ENCODE measurements at places on chromosomes 13 and 19. TPM values are rescaled to one million over a fixed set of nuclear protein-coding genes. Genes with fewer than 3 reads are reported as not detected.

The ZNF560 gene
- total RNA-seq, result 0.16 TPM

The APC2 gene
- total RNA-seq, result 0.27 TPM

DNA sequence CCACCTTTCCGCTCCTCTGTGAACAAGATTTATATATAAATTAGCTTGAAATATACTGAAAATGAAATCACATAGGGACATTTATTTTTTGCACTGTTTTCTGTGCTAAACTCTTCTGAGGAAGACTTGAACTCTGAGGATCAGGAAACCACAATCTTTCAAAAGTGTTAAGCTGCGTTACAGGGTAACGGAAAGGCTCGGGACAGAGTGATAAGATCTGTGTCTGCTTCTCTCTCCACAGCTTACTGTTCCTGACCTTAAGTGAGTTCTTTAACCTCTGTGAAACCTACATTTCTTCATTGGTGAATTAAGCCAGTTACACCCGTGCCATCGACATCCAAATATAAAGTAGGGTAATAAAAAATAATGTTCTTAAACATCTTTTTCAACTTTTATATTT lies 38.9 kb downstream of the DACH1 start:
- no peak for DNase-seq

- no peak for DNase-seq
These were observed 5.5 kb upstream of the TMTC4 start for GRCh38 chr13:100680131-100680530.

DNA sequence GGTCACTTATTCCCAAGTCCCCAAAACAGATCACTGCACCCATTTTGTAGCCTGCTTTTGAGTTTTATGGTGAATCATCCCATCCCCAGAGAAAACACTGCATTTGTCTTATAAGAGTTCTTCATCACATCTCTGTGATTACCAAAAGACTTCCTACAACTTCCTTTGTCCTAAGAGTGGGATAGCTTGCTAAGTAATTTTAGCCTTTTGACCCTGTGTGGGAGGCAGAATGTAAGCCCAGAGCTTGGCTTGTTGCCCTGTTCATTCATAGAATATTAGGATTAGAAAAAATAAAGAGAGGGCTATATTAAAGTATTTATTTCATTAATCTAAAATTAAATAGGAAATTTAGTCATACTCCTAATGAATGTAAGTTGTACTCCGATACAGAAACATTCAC lies 213.3 kb downstream of the MZT1 start:
- no peak for DNase-seq
